ENCODE measurements at places on chromosomes 1 and 21.

- peak; percentile 45 for DNase-seq
Observed at GRCh38 chr1:237672748-237673147, 218.0 kb downstream of the ZP4 start.

DNA sequence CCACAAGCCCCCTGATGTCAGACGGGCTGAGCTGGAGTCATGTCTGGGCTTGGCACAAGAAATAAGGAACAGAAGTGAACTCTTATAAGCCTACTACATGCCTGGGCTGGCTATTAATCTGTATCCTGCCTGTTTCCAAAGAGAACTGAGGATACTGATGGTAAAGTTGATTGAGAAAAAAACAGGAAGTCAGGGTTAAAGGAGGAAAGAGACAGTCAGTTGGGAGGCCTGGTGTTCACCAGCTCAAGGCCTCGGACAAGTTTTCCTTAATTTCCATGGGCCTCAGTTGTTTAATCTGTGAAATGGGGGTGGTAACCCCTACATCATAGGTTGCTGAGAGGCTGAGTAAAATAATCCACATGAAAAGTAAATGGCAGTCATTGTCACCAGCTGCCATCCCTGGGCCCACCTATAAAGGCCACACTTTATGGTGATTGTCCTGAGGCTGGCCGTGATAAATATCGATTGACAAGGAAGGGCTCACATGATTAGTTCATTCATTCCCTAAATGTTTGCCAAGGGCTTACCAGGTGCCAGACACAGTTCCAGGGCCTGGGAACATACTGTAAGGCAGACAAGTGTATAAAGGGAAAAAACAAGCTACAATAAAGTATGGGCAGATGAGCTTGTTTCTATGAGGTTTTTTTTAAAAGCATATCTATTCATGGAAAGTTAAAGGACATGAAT, 2.8 kb downstream of the ALDH4A1 start:
- DNase-seq: no peak

DNA sequence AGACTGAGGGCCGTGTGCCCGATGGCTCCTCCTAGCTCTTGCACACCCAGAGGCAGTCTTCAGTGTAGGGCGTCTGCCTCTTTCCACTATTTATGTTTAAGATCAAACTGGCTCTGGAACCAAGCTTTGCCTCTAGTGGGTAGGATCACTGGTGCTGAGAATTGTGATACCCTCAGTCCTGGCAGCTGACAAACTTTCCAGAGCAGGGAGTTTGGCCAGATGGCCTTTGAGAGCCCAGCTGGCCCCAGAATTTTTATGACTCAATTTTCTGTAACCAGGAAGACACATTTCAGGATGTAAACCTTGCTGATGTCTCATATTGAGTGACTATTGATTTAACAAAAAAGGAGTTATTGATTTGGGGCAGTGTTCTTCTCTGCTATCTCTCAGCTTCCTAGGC, 6.7 kb downstream of the COQ8A start:
- no peak for DNase-seq

DNA sequence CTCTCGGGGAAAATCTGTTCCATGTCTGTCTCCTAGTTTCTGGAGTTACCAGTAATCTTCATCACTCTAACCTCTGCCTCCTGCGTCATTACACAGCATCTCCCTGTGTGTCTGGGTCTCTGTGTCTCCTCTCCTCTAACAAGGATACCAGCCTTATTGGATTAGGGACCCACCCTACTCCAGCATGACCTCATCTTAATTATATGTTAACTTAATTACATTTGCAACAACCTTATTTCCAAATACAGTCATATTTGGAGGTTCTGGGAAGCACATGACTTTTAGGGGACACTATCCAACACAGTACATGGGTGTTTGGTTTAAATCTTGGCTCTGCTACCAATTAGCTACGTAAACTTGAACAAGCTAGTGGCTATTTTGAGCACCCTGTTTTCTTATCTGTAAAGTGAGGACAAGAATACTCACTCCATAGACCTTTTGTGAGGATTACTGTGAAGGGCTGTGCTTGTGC, 83.9 kb upstream of the SGIP1 start:
- DNase-seq: no peak

GRCh38 chr1:208254862-208255261, 10.7 kb upstream of the PLXNA2 start:
- DNase-seq: no peak

GRCh38 chr1:215109171-215109570, 26.6 kb downstream of the KCNK2 start:
- no peak for DNase-seq

DNA sequence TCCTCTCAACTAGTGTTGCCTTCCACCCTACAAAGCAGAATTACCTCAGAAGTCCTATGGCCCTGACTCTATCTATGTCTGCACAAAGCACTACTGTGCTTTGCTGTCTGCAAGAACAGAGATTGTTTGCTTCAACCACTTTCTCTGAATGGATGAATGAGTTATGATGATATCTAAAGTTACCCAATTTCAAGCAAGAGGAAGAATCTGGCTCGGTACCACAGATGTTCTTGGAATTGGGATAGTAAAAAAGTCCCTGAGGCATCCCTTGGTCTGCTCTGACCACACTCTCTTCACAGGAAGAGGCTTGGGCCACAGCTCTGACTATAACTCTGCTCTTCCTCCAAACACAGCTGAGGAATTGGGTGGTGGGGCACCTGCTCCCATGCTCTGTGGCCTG, 31.2 kb downstream of the MTARC1 start:
- DNase-seq: no peak

GRCh38 chr1:89125913-89126580, at the start of gene GBP2:
GBP2 (minus strand) TSS chr1:89126114; CDS start chr1:89121966, 4,148 bp downstream.
- DNase-seq: peak; percentile 59

DNA sequence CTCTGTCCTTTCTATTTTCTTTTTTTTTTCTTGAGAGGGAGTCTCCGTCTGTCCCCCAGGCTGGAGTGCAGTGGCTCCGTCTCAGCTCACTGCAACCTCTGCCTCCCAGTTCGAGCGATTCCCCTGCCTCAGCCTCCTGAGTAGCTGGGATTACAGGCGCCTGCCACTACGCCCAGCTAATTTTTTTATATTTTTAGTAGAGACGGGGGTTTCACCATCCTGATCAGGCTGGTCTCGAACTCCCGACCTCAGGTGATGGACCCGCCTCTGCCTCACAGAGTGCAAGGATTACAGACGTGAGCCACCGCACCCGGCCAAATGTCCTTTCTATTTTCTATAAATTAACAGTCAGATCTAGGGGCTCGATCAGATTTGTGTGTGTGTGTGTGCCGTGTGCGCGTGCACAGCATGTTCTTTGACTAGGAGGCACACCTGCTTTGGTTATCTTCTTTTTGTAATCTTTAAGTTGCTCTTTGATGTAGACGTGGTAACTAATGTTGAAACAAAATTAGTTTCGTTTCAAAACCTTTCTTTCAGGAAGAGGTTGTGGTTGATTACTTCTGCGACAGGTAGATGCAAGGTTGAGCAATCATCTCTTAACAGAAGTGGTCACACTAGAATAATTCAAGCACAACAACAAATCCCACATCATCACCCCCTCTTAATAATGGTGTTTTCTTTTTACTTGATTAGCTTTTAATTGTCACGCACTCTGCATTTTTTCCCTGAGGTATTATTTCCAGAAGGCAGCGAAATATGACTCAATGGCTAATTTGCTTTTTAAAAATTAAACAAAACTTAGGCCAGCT, 779 bp upstream of the DEGS1 start:
- peak; percentile 40 for DNase-seq

DNA sequence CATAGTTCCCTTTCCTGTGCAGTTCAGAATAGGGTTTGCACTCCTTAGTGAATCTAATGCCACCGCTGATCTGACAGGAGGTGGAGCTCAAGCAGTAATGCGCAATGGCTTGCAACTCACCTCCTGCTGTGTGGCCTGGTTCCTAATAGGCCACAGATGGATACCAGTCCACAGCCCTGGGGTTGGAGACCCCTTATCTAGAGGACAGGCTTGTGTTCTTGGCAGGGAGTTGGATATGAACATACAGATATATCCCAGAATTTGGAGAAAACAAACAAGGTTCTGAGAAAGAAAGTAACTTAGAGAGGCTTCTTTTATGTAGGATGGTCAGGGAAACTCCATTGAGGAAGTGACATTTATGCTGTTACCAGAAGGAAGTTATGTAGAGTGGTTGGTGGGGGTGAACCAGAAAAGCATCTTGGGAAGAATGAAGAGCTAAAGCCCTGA, 5.1 kb upstream of the PTPRC start:
- DNase-seq: no peak

GRCh38 chr1:6347641-6348487, 45.7 kb downstream of the ACOT7 start:
- DNase-seq: peak; percentile 42

DNA sequence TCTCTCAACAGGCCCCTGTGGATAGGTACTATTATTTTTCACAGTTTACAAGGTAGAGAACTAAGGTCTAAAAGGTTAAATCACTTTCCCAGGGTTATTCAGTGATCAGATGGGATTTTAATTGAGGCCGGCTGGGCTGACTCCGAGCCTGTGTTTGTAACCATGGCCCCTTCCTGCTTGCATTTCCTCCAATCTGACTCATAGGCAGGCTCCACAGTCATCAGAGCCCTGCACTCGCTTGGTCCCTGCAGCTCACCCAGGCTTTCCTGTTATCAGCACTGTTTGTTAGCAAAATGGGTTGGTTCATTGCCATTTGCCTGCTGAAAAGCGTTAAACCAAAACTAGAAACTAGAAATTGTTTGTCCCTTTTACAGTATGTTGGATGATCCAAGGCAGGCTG, 41.4 kb upstream of the LMX1A start:
- peak; percentile 21 for DNase-seq

- DNase-seq: no peak
Observed at GRCh38 chr1:202227997-202228401, 34.4 kb downstream of the LGR6 start.

DNA sequence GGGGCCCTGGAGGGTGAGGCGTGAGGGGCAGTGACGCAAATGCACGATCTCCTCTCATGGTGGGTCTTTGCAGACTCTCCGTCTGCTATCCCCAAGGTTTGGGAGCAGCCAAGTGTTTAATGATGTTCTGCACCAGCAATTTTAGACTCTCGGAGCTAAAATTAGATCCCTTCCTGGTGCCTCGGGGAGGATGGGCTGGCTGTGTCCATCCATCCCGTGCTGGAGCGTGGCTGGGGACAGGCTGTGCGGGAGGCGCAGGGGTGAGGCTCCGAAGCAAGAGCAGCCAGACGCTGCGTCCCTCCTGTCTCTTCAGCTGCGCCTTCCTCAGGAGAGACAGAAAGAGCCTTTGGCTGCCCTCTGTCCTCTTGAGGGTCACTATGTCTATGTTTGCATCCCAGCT, 387.6 kb downstream of the CAMTA1 start:
- no peak for DNase-seq

GRCh38 chr1:221078260-221078965, 199.2 kb downstream of the HLX start:
- DNase-seq: no peak

DNA sequence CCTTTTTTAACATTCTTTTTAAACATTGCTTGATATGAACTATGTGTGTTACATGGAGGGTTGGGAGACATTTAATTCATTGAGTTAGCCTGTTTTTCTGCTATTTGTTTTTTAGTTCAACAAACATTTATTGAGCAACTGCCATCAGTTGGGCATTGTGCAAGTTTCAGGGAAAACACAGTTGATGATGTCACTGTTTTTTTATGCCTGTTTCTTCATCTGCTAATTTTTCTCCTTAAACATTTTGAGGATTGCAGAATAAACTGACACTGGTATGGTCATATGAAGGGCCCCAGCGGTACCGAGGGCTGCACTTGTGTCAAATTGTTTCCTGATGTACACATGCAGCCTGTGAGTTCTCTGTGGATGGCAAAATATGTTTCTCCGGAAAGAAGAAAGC, 253.0 kb downstream of the FGGY start:
- no peak for DNase-seq

- DNase-seq: no peak
Observed at GRCh38 chr21:27536319-27536718, 569.4 kb upstream of the ADAMTS5 start.

GRCh38 chr1:1334835-1335234, 3.8 kb downstream of the TAS1R3 start:
- DNase-seq: no peak

GRCh38 chr1:77164434-77164944, 54.7 kb downstream of the PIGK start:
- no peak for DNase-seq

DNA sequence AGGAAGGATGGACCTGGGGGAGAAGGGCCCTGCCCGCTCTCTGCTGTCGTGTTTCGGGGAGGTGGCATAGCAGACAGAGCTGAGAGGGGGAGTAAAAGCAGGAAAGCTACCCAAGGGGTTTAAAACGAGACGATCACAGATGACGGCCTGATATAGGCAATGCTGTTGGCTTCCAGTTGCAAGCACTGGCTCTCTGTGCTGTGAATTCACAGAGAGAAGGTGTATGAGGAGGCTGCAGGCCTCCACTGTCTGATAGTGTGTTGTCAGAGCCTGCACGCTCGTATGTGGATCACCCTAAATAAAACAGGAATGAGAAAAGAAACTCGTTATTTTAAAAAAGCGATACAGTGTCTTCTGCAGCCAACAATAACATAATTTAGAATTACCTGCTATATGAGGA, 57.4 kb downstream of the LGR6 start:
- DNase-seq: no peak

- DNase-seq: no peak
Observed at GRCh38 chr1:233166896-233167295, 128.6 kb downstream of the PCNX2 start.

- no peak for DNase-seq
Observed at GRCh38 chr1:82108843-82109242, 308.1 kb downstream of the ADGRL2 start.

GRCh38 chr1:33348676-33349080, 27.8 kb upstream of the A3GALT2 start:
- DNase-seq: peak; percentile 41

DNA sequence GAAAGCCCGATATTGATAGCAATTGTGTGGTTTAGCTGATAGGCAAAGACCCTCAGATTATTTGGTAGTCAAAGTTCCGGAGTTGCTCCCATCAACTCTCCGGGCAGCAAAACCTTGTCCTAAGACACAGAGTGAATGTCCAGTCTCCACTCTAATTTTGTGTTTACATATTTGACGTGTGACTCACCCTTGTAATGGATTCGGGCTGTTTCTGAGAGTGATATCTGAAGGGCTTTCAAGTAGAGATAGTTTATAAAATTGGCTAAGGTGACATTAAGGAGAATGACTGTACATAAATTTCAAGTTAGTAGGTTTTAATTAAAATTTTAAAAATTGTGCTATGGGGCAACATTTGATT, 154.2 kb downstream of the CNIH3 start:
- DNase-seq: peak; percentile 50
